HCEC 1CT (cell line): ENCODE measurements at places on chromosomes 6 and 20.
A peak's percentile ranks its signal among the peaks of the same experiment; 100 is the strongest.

GRCh38 chr6:79710127-79710526 lies 79.0 kb downstream of the SH3BGRL2 start:
- no peak for DNase-seq

GRCh38 chr6:27806981-27807440 lies 105.2 kb downstream of the OR2B2 start:
- peak; percentile 57 for DNase-seq

DNA sequence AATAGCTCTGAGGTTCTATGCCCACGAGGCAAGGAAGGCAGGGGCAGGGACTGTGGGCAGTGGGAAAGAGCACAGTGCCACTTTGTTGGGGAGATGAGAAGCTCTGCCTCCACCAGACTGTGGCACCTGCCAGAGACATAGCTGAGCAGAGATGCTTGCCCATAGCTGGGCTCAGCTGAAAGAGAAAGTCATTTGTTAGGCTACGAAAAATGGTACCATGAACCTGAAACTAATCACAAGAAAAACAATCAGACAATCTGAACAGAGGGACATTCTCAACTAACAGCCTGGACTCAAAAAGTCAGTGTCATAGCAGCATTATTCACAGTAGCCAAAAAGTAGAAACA lies 32.9 kb upstream of the TCP11 start:
- no peak for DNase-seq

GRCh38 chr6:43803055-43803782 lies 33.2 kb downstream of the VEGFA start:
- peak; percentile 34 for DNase-seq

DNA sequence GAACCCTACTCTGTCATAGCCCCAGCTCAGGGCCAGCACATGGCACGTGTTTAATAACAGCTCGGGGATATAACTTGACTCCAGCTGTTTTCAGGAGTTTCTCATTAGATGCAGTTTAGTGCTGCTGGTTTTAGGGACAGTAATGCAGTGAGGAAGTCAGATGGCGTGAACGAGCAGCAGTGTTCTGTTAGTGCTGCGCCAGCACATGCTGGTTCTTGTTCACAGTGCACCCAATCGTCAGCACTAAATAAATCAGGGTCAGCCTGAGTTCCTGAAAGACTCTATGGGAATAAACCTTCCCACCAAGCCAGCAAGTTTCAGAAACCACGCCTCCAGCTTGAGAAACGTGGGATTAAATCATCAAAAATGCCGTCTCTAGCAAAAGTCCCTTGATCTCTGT lies 235.9 kb upstream of the SUPT3H start:
- peak; percentile 67 for DNase-seq

GRCh38 chr20:4449957-4450715 lies 271.6 kb upstream of the PRND start:
- peak; percentile 45 for DNase-seq

GRCh38 chr20:59207235-59207634 lies 43.6 kb downstream of the ZNF831 start:
- DNase-seq, result no peak

- DNase-seq, result peak; percentile 51
Observed at GRCh38 chr6:122476131-122476530, 4.5 kb upstream of the SERINC1 start.

DNA sequence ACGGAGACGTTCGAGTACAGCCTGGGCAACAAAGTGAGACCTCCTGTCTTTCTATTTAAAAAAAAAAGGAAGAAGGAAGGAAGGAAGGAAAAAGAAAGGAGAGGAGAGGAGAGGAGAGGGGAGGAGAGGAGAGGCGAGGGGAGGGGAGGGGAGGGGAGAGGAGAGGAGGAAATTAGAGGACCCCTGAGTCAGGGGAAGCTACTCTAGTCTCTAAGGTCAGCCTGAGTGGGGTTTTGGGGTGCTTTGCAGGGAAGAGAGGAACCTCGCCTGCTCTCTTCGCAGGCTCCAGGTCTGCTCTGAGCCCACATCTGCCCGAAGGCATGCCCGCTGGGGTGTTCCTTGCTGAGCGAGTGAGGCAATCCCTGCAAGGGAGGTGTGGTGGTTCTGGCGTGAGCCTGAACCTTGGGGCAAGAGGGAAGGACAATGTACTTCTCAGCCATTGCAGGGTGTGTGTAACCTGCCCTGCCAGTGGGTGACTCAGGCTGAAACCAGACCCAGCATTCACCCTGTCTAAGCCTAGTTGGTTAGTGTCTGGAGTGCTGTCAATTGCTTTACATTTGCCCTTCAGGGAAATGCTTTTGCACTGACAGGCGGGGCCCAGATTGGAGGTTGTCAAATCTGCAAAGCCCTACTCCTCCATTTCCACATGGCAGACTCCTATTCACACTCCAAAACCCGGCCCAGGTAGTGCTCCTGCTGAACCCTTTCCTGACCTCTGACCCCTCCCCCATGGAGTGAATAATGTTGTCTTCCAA lies 15.3 kb upstream of the MMP9 start:
- no peak for DNase-seq

- no peak for DNase-seq
Observed at GRCh38 chr6:88807622-88808021, 155.8 kb downstream of the RNGTT start.

DNA sequence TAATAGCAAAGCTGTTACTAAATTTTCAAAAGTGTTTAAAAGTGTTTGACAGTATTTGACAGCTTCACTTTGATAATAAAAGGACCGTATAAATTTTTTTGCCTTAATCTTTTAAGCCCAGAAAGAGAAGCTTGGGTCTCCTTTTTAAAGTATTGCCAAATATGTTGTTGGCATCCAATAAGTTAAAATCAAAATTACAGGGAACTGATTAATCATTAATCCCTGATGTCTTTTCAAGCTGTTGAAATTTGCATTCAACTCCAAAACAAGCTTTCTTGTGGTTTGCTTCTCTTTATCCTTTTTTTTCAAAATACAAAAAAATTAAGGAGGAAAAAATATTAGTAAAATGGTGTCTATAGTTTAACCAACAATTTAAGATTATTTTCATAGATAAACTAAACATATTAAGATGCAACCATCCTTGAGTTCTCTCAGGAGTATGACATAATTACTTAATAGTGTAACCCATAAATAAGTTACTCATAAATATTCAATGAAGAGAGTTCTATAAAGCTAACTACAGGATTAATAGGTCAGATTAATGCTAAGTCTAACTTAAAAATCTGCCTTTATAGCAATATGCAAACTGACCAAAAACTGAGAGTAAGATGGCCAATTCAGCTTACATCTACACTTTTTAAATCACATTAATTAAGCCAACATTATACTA lies 27.0 kb upstream of the CALHM6 start:
- no peak for DNase-seq

GRCh38 chr6:139373154-139373927 lies 1.1 kb downstream of the CITED2 start:
- peak; percentile 56 for DNase-seq

- DNase-seq, result no peak
Observed at GRCh38 chr6:125802383-125802782, 11.6 kb downstream of the NCOA7 start.

DNA sequence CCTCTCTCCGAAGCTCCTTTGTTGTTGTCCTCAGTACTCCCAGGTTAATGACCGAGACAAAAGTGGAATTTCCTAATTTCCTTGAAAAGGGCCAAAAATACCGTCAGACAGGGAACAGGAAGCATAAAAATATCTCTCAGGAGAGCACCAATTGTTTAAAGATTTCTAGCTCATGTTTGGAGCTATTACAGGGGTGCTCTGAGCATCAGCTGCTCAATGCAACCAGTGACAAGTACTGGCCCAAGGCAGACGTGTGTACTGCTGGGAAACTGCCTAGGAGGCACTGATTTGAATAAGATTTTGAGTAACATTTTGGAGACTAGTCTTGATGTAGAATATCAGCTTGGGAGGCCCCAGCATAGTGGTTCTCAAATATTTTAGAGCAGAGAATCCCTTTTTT lies 17.3 kb downstream of the LAMA4 start:
- no peak for DNase-seq

- peak; percentile 67 for DNase-seq
Observed at GRCh38 chr20:1776681-1777475, 118.3 kb upstream of the SIRPA start.

- DNase-seq, result no peak
Observed at GRCh38 chr6:122393351-122393896, 6.0 kb upstream of the HSF2 start.

GRCh38 chr20:56358070-56358469 lies 704 bp upstream of the FAM210B start:
- peak; percentile 60 for DNase-seq

GRCh38 chr20:46089167-46089416 lies 670 bp downstream of the NCOA5 start:
- peak; percentile 40 for DNase-seq

DNA sequence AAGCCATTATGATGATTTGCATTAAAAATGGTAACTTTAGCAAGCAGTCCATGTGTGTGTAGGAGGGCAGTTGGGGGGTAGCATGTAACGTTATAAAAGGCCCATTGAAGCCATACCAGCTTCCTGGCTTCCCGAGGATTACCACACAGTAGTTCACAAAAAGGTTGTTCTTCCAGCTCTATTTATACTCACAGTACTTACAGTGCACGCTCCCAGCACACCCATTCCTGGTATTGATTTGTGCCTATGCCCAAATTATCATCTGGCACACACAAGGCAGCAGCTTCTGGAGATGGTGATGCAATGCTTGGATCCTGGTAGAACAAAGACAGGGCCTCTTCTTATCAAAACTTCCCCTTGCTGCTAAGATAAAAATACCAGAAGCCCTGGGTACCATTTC lies 436.8 kb downstream of the HAO1 start:
- DNase-seq, result no peak

- DNase-seq, result peak; percentile 82
Observed at GRCh38 chr6:3748208-3749066, 3.1 kb downstream of the PXDC1 start.

DNA sequence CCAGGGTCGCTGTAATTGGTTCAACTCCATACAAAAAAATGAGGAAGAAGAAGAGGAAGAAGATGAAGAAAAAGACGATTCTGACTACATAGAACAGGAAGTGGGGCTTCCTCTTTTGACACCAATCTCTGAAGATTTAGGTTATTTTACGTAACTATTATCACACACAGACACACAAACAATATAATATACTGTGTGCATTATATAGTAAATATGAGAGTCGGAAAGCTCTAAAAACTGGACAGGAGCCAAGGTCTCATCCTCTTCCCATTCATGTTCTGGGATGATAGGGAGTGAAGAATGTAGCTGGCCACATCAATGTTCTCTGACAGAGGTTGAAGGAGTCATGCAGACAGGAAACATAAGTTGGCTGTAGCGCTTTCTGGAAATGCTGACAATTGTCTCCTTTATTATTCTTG lies 13.3 kb downstream of the RSPH4A start:
- DNase-seq, result no peak

DNA sequence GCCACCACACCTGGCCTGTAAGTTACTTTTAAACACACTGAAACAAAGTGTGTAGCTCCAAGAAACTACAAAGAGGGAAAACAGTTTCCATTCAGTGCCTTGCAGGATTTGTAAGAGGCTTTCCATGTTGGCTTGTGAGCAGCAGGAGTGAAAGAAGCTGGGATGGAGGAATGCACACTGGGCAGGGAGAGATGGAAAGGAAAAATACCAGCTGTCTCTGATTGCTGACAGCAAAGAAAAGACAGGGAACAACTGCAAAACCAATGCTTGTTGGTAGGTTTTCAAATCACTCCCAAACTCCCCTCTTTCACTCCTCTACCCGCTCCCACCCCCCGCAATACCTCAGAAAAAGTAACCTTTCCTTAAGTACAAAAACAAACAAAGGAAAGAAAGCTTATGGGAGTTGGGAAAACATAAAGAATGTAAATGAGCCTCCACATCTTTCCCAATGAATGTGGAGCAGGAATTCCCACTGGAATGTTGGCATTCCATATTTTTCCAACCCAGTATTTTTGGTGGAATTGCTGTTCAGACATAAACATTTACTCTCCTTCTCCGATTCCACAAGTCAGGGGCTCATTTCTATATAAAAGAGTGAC lies 166.1 kb downstream of the THBS2 start:
- DNase-seq, result no peak

GRCh38 chr6:146819596-146820320 lies 221.0 kb downstream of the ADGB start:
- DNase-seq, result no peak

DNA sequence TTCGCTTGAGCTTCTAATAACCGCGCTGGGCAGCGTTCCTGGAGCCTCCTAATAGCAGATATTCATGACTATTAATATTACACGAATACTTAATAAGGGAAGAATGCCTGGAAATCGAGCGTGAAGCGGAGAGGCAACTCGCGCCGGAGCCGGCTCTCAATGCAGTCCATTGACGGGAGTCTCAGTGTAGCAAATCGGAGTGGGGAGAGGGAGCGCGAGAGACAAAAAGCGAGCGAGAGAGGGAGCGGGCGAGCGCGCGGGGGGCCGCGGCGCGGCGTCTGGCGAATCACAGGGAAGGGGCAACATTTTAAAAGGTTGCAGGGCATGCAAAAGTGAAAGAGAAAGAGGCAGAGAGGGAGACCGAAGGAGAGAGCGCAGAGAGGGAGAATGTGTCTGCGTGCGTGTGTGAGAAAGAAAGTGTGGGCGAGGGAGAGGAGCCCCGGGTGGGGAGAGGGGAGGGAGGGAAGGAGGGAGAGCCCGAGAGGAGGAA lies 2.9 kb downstream of the TFAP2A start:
- no peak for DNase-seq

DNA sequence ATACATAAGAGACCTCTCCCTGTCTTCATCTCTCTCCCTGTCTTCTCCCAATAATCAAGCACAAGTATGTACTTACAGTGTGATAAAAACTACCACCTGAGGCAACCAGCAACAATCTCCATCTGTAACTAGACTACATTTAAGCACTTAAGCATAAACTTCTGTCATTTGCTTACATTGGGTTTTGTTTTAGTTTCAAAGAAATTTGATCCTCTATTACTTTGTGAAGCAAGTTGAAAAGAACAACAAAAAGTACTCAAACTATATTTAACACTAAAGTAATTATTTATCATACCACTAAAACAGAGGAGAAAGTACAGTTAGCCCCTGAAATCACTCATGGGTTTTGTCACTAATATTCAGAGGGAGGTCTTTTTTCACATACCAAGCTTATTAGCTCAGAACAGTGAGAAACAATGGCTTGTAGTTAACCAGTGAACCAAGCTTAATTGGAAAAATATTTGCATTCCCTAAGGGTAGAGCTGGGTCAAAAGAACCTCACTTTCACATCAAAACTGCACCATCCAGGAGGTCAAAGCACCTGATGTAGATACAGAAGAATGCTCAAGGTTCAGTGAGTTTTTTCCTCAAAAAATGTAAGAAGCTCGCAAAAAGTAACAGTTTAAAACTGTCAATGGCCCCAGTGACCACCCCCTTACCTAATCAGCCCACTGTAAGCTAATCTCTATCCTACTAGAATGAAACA lies 34.1 kb downstream of the DCDC2 start:
- no peak for DNase-seq

DNA sequence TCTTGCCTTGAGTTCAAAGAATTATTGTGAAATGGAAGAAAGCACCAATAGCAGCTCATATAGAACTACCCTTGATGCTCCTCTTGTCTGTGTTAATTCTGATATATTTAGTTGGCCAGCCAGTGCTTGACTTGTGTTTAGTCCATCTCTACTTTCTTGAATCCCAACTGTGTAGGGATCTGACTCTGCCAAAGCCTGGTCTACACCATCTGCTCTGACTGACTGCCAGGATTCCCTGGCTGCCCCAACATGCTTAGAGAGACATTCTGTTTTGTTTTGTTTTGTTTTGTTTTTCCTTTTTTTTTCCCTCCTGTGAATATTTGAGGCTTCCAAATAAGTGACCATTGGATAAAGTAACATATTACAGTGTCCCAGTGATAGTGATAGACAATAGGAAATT lies 953.7 kb upstream of the MANEA start:
- DNase-seq, result no peak
